ENCODE measurements at places on chromosomes 16 and 17.
A peak's percentile ranks its signal among the peaks of the same experiment; 100 is the strongest.

GRCh38 chr16:23206986-23207385 is 24.4 kb downstream of the SCNN1G start:
- DNase-seq: no peak

DNA sequence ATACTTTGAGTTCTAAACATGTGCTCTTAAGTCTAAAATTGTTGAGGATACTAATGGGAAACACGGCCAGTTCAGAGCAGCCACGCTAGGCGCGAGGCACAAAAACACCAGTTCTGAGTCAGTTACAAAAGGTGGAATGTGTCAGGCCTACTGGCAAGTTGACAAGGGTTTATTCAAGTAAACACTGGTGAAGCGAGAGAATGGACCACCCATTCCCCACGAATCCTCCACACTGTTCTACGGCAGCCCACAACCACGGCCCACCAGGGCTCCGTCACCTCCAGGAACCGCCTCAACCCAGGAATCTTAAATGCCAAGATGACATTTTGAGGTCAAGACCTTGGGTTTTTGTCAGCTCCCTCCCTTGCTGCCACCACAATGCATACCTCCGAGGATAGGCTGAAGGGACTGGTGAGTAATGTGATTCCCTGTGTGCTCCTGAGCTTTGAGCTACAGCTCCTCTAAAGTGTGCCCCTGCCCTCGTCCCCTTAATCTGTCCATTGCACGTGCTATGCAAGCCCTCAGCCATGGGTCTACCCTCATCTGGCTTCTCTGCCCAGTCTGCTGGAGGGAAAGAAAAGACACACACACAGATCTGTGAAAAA is 28.5 kb upstream of the TRAP1 start:
- no peak for DNase-seq

- no peak for DNase-seq
These were observed 19.1 kb downstream of the C16orf95 start for GRCh38 chr16:87297918-87298631.

DNA sequence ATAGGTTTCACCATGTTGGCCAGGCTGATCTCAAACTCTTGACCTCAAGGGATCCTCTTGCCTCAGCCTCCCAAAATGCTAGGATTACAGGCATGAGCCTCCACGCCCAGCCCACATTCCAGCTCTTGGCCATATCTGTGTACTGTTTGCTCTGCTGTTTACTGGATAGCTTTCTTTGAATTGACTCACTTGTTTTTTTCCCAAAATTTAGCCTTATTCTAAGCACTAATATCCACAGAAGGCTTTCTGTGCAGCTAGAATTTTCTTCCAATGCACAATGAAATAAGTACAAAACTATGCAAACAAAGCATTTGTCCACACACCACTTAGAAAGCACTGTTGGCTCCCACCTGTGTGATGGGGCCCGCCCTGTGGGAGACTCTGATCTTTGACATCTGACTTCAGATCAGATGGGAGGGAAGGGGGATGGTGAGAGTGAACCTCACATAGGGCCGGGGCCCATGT is 72.2 kb downstream of the CLEC16A start:
- DNase-seq: no peak

GRCh38 chr17:2697611-2698162 is 13.9 kb downstream of the CLUH start:
- peak; percentile 6 for DNase-seq

DNA sequence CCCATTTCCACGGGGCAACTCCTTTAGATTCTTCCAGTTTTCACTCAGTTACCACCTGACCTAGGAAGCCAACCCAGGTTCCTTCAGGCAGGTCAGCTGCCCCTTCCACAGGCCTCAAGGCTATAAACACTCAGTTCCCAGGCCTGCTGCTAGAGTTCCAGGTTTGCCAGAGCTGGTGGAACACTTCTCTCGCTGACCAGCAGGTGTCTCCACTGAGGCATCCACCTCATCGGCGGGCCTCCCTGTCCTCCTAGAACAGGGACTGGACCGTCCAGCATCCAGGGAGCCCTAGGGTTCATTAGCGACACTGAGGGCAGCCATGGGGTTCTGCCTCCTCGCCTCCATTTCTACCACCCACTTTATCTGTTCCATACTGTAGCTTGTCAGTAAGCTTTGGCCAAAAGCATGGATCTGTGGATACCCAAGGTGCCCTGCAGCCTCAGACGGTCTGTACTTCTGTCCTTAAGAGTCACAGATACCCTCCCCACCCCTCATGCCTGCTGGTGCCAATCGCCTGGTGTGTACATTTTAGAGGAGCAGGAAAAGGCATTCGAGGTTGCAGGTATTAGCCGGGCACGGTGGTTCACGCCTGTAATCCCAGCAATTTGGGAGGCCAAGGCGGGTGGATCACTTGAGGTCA is 29.0 kb downstream of the PIMREG start:
- DNase-seq: peak; percentile 50

DNA sequence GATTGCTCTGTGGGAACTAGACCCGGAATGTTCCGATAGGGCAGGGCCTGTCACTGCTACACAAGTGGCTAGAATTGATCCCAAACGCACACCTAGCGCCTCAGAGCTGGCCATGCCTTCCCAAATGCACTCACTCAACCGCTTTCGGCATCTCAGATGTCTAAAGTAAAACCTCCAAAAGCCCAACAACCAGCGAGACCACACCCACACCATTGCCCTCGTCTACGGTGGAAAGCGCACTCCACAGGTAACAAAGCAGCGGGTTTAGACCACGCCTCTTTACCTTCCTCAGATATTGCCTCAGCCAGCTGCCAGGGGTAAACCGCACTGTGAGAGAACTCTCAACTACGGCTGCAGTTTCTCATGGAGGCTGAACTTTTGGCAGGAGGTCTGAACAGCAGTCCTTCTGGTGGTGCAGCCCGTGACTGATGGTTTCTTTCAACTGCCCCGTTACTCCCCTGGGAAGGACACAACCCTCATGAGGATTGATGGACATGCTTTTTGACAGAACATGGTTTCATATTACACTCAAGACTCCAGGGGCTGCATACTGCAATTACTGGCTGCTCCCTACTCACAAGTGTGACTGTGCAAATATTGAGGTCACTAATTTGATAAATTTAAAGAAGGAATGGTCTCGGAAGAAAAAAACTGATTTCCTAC is 34.5 kb downstream of the USP7 start:
- no peak for DNase-seq

DNA sequence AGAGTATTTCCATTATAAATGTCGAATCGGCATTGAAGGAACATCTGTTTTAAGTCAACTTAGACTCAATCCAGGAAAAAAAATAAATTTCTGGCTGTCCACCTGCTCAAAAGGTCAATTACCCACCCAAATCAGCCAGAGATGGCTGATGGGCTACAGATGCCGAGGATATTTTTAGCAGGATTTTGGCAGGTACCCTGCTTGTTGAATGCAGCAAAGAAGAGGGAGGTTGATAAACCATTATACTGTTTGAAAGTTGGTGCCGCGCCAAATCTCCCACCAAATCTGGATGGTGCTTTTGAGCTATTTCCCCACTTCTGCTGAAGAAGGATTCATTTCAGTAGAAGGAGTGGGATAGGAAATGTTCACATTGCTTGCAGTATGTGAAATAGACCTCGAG is 537.7 kb downstream of the MAF start:
- DNase-seq: no peak

GRCh38 chr17:42193969-42194899 is at the start of gene GHDC:
TSS of gene GHDC (minus strand) at chr17:42194494. CDS start at chr17:42193581, 913 bp downstream.
- peak; percentile 66 for DNase-seq

DNA sequence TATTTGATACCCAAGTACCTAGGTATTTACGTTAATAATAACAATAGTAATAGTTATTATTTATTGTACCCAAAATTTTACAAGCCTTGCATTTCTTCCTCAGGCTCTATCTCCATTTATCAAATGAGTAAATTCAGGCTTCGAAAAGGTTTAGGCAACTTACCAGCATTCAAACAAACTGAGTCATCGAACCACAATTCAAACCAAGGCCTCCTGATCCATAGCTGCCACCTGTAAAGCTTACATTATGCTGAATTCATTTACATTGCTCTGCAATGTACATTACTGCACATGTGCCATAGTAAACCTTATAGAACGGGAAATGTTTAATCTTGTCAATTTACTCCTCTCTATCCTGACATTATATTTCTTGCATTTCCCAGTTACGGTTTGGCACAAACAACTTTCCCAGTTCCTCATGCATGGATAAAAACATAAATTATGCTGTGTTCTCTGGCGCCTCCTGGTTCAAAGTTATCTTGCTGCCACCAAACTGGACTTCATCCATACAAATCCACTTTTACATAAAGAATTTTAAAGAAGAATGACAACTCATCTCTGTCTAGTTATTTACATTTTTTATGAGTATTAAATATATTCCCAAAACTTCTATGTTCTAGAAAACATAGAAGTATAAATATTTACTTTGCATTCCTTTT is 360.6 kb upstream of the SOX9 start:
- DNase-seq: no peak

DNA sequence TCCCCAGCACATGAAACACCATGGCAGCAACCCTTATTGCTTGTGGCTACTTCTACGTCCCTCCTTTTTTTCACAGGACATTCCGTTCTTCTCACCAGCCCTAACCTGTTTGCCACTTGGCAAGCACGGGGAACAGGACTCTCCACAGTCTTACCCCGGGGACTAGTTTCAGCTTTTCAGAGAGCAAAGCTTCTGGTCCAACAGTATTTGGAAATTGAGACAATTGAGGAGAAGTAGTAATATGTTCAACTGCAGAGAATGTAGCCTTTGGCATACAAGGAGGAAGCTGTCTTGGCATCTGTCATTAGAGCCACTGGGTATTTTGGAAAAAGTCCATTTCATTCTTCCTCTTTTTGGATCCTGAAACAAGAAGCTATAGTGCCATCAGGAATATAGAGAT is 65.7 kb downstream of the MAP2K6 start:
- no peak for DNase-seq

DNA sequence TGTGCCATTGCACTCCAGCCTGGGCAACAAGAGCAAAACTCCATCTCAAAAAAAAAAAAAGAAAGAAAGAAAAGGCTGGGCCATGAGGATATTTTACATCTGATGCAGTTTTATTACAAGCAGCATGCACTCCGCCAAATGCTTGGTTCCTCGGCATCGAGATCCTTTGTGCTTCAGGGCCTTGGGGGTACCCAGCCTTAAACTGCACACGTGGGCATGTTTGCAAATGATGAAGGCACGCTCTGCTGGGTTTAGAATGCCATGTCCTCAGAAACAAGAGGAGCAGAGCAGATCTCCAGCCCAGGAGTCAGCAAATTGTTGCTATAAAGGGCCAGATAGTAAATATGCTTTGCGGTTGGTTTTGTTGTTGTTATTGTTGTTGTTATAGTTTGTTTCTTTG is 153.2 kb downstream of the KATNIP start:
- no peak for DNase-seq

GRCh38 chr16:54231919-54232318 is 54.7 kb downstream of the IRX3 start:
- DNase-seq: no peak

- DNase-seq: no peak
These were observed 194.9 kb upstream of the RBFOX1 start for GRCh38 chr16:7137560-7138330.

GRCh38 chr16:85424260-85425073 is 188.7 kb upstream of the GSE1 start:
- DNase-seq: no peak

DNA sequence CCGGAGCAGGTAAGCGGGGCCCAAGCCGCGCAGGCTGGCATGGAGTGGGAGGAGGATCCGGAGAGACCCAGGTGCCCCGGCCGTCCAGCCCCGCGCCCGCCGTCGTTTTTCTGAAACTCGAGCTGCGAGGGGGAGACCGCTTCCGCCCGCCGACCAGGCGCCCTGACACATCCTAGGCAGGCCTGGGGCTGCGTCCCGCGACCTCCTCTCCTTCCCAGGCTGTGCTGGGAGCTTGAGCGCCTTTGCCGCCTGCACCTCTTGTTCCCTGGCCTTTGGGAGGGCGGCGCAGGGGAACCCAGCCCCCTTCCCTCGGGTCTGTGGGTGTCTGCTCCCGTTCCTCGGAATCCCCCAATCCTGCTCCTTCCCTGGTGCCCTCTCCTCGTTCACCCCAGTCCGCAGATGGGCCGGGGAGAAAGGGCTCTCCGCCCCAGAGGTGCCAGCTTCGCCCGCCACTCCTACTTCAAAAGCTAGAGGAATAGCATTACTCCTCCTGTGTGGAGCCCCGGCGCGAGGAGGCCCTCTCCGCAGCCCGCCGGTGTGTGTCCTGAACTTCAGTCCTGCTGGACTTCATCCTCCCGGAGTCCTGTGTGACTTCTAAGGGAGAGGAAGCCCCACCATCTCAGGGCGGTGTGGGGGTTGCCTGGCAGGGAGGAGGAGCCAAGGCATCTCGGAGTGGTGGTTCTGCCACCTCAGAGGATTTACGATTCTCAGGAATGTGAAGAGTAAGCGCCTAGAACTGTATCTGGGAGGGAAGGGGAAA is 1.0 kb downstream of the NHERF1 start:
- no peak for DNase-seq

GRCh38 chr17:41965694-41966462 is 717 bp upstream of the CNP start:
- DNase-seq: peak; percentile 56

GRCh38 chr16:6335072-6335471 is 997.6 kb upstream of the RBFOX1 start:
- DNase-seq: no peak

GRCh38 chr17:59892251-59892923 is 356 bp downstream of the TUBD1 start:
- no peak for DNase-seq

- no peak for DNase-seq
These were observed 816.2 kb upstream of the SOX9 start for GRCh38 chr17:71304498-71305158.

DNA sequence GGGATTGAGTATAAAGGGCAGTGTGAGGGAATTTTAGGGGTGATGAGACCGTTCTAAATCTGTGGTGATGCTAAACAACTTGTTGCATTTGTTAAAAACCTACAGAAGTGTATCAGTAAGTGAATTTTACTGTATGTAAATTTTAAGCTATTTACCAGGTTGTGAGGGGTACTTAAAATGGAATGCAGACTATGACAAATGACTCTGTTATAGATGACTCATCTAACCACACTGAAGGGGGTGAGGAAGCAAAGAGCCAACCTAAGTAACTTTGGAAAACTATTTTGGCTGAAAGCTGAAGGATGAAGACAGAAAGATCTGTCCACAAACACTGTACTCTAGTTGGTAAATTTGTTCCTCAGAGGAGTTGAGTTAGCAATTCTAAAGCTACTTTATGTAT is 5.3 kb upstream of the MKS1 start:
- DNase-seq: no peak

Measured in activated CD4-positive, alpha-beta T cell treated with anti-CD3 and anti-CD28 coated beads for 1 hour (primary cell).